Kidney (tissue), 22 donors: ENCODE measurements at places on chromosomes 2 and 18. TPM values are rescaled to one million over a fixed set of nuclear protein-coding genes. Genes with fewer than 3 reads are reported as not detected.
A peak's percentile ranks its signal among the peaks of the same experiment; 100 is the strongest.

The MAP3K20 gene
- total RNA-seq = 25.6 TPM

DNA sequence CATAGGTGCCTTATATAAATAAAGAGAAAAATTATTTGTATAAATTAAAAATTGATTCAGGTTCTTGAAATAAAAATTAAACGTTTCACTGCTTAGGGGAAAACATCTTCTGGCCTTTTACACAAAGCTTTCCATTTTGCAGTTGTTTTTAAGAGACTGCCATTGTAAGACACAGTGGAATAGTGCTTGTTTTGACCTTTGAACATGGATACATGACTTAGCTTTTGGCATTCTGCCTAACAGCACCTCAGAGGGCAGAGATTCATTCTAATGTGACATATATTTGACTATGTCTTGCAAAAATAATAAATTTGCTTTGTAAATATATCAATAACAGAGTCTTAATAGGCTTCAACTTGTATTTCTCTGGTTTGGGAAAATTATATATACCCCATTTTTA, 142.1 kb downstream of the SLC4A10 start:
- no peak for DNase-seq

- no peak for DNase-seq
Measured at GRCh38 chr2:177347570-177347969, 45.0 kb upstream of the AGPS start.

The TXNDC2 gene
- 0.16 TPM for total RNA-seq

DNA sequence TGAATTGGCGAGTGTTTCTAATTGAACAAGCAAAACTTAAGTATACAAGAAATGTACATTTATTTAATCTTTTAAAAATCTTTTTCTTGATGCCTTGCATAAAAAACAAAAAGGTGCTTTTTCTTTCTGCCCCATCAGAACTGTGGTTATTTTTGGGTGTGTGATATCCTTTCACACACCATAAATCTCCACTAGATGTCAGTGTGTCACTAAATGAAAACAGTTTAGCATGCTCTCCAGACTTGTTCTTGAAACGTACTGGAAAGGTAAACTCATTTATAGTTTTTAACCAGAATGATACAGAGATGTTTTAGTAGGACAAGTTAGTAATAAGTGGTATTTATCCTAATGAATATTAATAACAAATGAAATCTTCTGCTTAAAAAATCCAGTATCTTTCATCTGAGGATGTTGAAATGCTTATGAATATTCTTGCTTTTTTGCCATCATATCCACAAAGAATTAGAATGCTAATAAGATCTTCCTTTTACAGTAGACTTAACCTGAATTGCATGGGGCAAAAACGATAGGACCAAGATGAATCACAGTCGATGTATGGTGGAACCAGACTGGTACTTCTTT, 96.8 kb downstream of the UBE2E3 start:
- no peak for DNase-seq

- no peak for DNase-seq
Measured at GRCh38 chr2:40433736-40434135, 18.2 kb downstream of the SLC8A1 start.

GRCh38 chr2:171087547-171087946, 73.1 kb downstream of the TLK1 start:
- no peak for DNase-seq

DNA sequence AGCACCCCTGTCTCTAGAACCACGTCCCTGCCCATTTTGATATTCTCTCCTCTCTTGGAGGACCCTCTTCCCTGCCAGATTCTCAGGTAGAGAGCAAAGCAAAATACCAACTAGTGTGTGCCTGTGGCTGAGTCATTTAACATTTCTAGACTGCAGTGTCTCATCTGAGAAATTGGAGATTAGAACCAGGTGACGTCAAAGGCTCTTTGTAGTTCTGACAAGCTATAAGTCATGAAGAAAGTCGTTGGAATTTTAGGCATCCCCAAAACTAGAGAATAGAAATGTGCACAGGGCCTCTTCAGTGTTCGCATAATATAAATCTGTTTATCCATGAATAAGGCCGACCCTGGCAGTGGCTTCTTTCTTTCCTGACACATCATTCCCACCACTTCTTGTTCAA, 74.4 kb upstream of the TANC1 start:
- DNase-seq = no peak

DNA sequence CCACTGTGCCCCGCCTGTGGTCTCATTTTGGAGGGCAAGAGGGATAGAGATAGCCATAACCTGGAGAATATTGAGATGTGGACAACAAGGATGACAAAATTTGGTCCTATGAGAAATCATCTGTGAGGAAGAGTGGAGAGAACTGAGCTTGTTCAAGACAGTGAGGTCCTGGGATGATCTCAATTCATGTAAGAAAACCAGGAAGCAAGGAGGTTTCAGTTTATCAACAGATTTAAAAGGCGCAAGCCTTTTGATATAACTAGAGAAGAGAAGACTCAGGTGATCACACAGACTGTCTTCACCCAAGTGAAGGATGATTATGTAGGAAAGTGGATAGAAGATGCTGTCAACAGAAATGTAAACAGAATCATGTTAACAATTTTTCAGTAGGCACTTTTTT, 39.1 kb downstream of the PCBP1 start:
- no peak for DNase-seq

- peak; percentile 68 for DNase-seq
Measured at GRCh38 chr2:11411768-11412448, 54.1 kb downstream of the E2F6 start.

The ADCY3 gene
- total RNA-seq = 44.6 TPM

The CHRNG gene
- total RNA-seq = not detected

DNA sequence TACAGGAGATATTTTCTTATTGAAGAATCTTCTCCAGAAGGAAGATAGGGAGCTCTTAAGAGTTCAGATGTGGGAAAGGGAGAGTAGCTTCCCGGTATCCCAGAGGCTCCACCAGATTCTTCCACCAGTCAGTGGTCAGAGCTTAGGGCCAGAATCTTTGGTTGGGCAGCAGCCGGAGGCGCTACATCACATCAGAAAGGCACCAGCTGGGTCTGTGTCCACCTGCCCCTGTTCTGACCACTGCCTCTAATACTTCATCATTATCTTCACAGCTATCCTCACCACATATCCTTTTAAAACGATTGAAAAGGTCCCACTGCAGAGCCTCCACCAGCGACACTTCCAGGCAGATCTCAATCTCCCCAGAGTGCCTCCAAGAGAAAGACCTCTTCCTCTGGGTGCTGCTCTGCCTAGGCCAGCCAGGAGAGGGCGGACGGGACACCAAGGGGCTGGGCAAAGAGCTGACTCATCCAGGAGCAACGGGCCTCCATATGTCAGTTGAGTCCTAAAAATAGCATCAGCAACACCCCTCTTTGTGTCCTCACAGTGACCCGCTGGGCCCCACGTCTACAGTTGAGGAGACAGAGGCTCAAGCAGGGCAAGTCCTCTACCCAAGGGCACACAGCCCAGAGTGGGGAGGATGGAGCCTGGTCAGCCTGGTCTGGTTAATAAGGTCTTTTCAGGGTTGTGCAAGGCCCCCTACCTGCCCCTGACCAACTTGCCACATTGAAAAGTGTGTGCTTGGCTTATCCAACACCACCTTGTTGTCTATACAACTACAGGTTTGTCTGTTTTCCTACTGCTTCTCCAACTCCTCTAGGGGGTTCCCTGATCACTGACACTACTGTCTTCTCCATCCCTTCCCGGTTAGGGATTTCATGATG, 81.2 kb downstream of the ADD2 start:
- peak; percentile 23 for DNase-seq

The SERPINB3 gene
- total RNA-seq = not detected

The CXCR1 gene
- 0.09 TPM for total RNA-seq

GRCh38 chr2:119862127-119862889, 102.6 kb downstream of the PTPN4 start:
- no peak for DNase-seq

GRCh38 chr2:133936601-133937000, 317.3 kb upstream of the MGAT5 start:
- DNase-seq = no peak

DNA sequence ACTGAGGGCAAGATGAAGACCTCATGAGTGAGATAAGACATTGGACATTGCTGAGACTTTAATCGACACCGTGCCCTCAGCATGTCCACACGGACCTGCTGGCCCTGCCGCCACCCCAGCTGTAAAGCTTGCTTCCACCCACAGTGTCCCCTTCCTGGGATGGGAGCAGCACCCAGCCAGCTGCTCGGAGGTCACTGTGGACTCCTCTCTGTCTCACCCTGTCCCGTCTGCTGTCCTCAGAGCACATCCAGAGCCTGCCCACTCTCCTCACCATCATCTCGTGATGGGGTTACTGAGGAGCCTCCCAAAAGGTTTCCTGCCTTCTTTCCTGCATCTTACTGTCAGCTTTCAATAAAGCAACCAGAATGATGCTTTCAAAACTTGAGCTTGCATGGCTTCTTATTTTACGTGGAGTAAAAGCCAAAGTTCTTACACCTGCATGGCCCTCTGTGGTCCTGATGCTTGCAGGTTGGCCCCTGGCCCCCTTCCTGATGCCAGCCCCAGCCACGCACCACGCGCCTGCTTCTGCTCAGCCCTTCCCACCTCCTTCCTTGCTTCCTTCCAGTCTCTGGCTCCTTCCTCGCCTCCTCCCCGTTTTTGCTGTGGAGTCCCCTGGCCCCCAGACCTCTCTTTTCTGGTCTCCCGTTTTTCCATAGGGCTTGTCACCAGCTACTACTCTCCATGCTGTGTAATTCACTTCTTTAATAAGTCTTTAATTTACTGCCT, 67.0 kb downstream of the DGKD start:
- DNase-seq = no peak

The TACR1 gene
- total RNA-seq = 5.1 TPM
